AG04450 (cell line): ENCODE measurements at places on chromosomes 3 and 15. TPM values are rescaled to one million over a fixed set of nuclear protein-coding genes. Genes with fewer than 3 reads are reported as not detected.
A peak's percentile ranks its signal among the peaks of the same experiment; 100 is the strongest.

Gene C3orf80
- not detected in 2 replicates for polyA plus RNA-seq

Gene SNX22
- 0.06 and 0.10 TPM in 2 replicates for polyA plus RNA-seq

Gene ADGRG7
- polyA plus RNA-seq = not detected in 2 replicates

DNA sequence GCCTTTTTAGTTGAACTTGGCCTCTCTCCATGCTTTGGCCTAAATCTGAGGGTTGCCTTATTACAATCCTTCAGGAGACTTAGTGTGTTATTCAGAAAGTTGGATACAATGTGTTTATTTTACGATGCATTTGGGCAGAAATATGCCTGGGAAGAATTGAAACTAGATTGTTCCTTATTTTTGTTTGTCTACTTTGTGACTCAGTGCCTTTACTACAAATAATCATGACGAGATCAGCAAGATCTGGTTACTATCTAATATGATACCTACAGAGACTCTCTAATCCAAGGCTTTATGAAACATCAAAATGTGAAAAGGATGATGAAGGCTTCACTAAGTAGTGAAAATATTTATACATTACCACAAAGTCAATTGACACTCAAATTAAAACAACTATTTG is 82.2 kb downstream of the RBMS3 start:
- no peak for DNase-seq

DNA sequence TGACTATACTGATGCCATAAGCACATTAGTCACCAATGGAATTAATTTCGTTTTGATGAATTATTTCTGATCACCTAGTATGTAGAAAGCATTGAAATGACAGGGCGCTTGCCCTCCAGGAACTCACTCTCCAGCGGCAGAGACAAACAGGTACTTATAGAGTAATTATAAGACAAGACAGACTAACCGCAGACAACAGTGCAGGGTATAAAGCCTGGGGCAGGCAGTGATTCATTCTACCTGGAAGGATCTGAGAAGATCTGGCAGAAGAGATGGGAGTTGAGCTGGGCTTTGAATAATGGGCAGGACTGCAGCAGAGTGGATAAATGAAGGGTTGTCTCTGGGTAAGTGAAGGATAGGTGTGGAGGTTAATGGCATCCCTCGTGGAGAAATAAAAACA is 331.8 kb downstream of the FGF12 start:
- DNase-seq = no peak

- no peak for DNase-seq
These were observed 688.1 kb downstream of the ZNF385D start for GRCh38 chr3:21062831-21063294.

DNA sequence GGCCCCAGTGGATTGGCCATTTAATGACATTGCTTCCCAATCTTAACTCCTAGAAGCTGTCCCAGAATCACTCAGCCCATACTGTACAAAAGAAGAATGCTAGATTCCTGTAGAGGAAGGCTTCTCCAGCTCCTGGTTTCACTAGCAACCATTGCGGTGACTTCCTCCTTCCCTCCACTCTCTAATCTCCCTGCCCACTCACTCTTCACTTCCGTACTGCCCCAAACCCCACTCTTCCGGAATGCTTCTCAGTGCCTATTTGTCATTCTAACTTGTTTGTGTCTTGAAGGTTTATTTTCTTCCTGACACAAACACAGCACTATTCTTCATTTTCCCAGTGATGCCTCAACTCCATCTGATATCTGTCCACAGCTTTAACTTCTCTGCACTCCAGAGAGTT is 97.1 kb upstream of the SPATA16 start:
- no peak for DNase-seq

- no peak for DNase-seq
These were observed 50.8 kb downstream of the SUSD5 start for GRCh38 chr3:33167716-33168336.

- DNase-seq = no peak
These were observed 123.4 kb upstream of the PRR20G start for GRCh38 chr3:127411083-127411727.

DNA sequence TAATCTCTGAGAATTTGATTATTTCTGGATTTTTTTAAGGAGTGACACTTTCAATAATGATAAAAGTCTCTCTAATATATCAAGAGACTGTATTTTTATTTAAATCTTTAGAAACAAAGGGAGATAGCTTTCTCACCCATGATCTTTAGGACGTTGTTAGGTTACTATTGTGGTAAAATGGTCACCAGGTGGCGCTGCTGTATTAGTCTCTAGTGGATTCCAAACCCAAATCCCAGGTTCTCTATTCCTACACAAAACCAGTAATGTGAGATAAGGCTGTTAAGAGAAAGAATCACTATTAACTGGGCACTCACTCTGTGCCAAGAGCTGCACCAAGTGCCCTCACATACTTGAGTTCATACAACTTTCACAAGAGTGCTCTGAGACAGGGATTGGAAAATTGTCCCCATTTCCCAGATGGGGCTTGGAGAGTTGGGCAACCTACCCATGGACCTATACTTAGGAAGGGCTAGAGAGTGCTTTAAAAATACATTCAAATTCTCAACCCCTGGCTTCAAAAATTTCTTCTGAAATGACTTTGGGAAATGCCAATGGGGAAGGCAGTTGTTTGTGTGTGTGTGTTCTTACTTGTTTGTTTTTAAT is 593.4 kb upstream of the TGFBR2 start:
- peak; percentile 24 for DNase-seq

DNA sequence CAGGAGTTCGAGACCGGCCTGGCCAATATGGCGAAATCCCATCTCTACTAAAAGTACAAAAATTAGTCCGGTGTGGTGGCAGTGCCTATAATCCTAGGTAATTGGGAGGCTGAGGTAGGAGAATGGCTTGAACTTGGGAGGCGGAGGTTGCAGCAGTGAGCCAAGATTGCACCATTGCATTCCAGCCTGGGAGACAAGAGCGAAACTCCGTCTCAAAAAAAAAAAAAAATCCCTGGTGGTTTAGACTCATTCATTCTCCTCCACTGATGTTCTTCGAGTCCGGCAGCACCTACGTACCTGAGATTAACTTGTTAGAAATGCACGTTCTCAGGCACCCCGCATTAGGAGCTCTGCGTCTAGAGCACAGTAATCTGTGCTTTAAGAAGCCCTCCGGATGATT is 3.7 kb downstream of the MCTP2 start:
- no peak for DNase-seq

DNA sequence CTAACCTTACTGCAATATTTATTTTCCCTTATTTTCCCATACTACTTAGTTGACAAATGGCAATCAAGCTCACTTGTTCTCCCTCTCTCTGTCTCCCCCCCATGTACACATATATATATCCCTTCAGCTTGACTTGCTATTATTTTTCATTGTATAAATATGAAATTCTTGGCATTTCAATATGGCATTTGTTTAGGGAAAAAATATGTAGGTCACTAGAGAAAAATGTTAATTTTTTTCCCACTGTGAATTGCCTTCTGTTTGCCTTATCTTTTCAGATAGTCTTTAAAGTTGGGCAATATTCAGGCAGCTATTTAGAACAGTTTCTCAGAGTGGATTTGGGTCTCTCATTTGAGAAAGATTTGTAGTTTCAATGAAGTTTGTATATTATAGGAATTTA is 62.8 kb upstream of the UTS2B start:
- no peak for DNase-seq
